ENCODE measurements at places on chromosomes 2 and 18.

- DNase-seq = no peak
Measured at GRCh38 chr2:128753800-128754199, 435.1 kb upstream of the HS6ST1 start.

GRCh38 chr2:33366473-33366872 lies 110.0 kb upstream of the RASGRP3 start:
- DNase-seq = no peak

GRCh38 chr2:60149176-60149575 lies 404.3 kb downstream of the BCL11A start:
- DNase-seq = no peak

- DNase-seq = no peak
Measured at GRCh38 chr2:45173513-45173912, 164.3 kb upstream of the SIX2 start.

DNA sequence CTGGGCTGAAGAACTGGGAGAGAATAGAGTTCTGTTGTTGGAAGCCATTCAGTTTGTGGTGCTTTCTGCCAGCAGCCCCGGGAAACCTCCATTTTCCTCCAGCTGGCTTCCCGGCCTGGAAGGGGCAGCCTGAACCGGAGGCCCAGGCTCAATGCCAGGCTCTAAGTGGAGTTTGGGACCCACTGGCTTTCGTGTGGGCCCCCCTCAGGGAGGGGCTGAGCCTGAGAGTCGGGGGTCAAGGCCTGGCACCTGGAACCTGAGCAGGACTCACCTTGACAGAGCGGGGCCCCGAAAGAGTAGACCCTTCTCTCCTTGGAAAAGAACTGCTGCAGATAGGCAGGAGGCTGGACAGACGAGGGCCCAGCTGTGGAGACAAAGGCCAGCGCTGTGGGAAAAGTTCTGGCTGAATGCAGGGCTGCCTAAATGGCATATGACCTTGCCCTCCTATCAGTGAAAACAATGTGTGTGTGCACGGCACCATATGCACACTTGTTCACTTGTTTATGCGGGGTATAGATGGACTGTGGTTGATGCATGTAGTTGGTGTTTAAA lies 34.8 kb upstream of the ASB18 start:
- DNase-seq = no peak

GRCh38 chr2:20940856-20941255 lies 103.0 kb downstream of the APOB start:
- DNase-seq = no peak

DNA sequence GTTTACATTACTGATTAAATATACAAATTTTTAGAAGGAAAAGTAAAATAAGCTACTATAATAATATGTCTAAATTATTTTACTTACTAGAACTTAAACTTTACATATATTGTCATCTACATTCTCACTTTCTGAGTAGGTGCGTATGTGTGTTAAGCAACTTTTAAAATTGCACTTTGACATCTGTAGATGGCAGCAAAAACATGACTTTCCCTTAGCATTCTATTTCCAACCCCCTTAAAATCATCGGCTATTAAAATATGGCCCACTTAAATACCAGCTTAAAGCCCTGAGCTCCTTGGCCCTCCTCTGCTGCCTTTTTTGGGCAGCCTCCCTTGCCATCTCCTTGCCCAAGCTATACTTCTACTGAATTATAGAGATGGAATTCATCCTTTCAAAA lies 78.0 kb downstream of the UPP2 start:
- no peak for DNase-seq

GRCh38 chr18:71998547-71999097 lies 545.5 kb downstream of the CBLN2 start:
- no peak for DNase-seq

GRCh38 chr2:139099721-139100120 lies 319.5 kb upstream of the NXPH2 start:
- DNase-seq = no peak

DNA sequence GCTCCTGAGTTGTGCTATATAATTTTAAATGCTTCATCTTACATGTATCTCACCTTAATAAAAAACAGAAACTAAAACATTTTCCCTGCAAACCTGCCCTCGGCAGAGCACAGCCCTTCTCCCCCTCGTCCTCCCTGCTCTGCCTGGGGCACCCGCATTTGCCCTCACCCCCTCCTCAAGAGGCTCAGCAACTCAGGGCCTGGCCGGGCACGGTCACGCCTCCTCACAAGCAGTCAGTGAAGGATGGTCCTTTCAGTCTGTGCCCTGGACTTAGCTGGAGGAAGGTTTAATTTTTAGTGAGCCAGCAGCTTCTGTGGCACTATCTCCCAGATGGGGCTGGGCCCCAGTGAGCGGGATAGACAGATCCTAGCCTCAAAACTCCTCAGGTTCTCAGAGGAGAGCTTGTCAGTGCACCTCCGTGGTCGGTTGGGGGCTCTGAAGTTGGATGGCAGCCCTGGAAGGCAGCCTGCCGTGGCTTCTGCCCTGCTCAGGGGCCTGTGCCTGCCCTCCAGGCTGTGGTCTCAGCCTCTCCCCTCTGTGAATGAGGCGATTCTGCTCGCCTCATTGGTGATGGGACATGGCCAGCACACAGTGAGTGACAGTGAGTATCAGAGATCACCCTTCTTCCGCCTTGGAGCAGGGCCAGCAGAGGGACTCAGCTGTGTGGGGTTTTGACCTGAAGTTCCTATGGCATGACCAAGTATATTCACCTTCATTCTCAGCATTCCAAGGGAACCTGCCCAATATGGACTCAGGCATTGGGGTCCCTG lies 56.3 kb upstream of the AFF3 start:
- no peak for DNase-seq
